Stimulated activated CD4-positive, alpha-beta T cell treated with anti-CD3 and anti-CD28 coated beads, Interleukin-4, amount 100 ng/mL, for 1 hour (primary cell): ENCODE measurements at places on chromosomes 3 and 15.

GRCh38 chr3:188283347-188283746 lies 129.4 kb downstream of the LPP start:
- no peak for DNase-seq

- no peak for DNase-seq
Observed at GRCh38 chr3:153379516-153379915, 217.5 kb downstream of the RAP2B start.

GRCh38 chr3:53744351-53744750 lies 101.9 kb downstream of the CHDH start:
- DNase-seq = no peak

GRCh38 chr3:197371591-197372046 lies 73.2 kb upstream of the DLG1 start:
- no peak for DNase-seq

GRCh38 chr3:50318615-50319014 lies 3.9 kb downstream of the HYAL2 start:
- no peak for DNase-seq

DNA sequence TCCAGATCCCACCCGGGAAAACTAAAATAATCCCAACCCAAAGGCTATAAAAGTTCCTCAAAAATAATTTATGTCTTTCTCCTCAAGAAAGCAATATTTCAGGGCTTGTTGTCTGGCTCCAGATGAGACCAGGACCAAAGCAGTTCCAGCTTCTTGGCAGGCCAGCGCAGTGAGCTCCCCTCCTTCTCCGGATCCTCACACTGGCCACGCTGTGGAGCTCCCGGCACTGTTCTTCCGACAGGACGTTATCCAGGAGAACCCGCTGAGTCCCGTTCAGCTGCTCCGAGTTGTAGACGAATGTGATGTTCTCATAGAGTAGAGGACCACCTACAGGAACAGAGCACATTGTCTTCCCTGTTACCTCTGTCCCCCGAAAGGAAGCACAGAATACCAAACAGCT lies 146.3 kb downstream of the P3H2 start:
- DNase-seq = no peak

DNA sequence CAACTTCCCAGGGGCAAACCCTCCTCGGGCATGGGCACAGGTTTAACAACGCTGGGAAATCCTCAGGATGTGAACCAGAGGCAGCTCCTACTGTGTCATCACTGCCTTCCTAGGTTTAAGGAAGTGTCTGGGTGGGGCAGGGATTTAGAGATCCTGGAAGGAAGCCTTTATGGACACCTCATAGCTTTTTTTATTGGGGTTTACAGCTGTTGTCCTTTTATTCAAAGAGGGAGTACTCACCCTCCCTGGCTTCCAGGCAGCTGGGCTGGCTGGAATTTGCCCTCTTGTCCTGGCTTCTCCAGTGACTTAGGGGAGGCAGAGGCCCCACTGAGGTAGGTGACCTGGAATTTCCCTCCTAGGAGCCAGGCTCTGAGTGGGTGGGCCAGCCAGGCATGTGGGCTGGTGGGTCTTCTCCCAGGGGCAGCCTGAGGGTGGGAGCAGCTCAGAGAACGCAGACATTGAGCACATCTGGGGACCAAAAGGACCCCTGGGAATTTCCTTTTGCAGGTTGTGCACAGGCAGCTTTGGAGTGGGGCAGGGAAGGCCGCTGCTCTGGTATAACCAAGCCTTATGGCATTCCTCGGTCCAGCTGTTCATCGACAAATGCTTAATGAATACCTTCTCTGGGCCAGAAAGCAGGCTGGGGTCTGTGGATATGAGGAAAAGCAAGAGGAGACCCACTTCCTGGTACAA lies 13.5 kb upstream of the FAM3D start:
- no peak for DNase-seq

GRCh38 chr3:142542054-142542453 lies 36.5 kb downstream of the ATR start:
- DNase-seq = no peak

DNA sequence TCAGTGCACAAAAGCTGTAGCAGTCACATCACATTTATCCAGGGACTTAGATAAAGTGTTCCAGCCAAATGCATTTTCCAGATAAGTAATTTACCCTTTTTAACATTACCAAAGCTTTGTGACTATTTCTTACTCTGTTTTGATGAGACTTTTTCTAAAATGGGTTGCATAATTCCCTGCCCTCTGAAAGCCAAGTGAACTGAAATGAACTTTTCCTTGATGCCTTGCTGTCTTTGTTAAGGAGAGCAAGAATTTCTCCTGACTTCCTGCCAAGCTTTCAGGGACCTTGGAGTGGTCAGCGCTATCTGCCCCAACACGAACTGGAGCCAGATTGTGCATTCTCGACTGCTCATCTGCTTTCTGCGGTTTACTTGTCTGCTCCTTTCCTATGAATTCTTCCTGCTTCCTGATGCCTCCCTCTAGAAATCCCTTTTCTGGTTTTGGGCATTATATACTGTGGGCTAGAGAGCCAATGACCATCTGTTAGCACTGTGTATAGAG lies 34.8 kb downstream of the EIF4E3 start:
- no peak for DNase-seq

DNA sequence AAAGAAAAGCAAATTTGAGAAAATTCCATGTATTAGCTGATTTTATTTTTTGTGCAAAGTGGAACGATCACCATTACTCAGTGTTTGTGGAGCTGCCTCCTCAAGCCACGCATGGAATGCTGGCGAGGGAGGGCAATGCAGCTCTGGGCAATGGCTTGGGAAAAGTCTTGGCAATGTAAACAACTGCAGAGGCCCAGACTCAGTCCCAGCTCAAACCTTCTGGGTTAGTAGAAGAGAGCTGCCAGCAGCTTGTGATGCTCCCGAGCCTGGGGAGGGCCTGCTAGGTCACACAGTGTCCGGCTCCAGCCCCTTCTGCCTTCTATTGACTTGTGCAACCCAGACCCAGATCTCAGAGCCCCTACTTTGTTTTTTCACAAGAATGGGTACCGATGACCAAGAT lies 4.3 kb downstream of the EPHB1 start:
- DNase-seq = no peak

DNA sequence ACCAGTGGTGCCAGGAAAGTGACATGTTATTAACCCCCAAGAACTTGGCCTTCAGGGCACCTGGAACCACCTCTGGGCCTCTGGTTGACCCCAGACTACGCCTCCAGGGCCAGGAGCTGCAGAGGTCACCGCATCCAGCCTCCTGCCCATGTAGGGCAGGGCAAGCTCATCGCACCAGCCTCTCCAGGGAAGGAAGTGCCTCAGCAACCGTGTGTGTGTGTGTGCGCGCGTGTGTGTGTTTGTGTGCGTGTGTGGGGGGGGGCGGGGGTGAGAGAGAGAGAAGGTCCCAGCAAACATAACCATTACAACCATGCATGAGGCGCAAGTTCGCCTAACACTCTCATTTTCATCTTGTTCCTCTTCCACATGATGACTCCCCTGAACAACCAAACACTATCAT lies 31.8 kb downstream of the RAB6B start:
- no peak for DNase-seq
